Stimulated activated CD8-positive, alpha-beta memory T cell treated with anti-CD3 and anti-CD28 coated beads, Interleukin-2, amount 100 ng/mL, for 1 hour (primary cell): ENCODE measurements at places on chromosomes 1 and 21.

- DNase-seq: no peak
Measured at GRCh38 chr1:184558691-184559090, 171.9 kb downstream of the C1orf21 start.

- no peak for DNase-seq
Measured at GRCh38 chr1:237809099-237809498, 81.6 kb downstream of the ZP4 start.

DNA sequence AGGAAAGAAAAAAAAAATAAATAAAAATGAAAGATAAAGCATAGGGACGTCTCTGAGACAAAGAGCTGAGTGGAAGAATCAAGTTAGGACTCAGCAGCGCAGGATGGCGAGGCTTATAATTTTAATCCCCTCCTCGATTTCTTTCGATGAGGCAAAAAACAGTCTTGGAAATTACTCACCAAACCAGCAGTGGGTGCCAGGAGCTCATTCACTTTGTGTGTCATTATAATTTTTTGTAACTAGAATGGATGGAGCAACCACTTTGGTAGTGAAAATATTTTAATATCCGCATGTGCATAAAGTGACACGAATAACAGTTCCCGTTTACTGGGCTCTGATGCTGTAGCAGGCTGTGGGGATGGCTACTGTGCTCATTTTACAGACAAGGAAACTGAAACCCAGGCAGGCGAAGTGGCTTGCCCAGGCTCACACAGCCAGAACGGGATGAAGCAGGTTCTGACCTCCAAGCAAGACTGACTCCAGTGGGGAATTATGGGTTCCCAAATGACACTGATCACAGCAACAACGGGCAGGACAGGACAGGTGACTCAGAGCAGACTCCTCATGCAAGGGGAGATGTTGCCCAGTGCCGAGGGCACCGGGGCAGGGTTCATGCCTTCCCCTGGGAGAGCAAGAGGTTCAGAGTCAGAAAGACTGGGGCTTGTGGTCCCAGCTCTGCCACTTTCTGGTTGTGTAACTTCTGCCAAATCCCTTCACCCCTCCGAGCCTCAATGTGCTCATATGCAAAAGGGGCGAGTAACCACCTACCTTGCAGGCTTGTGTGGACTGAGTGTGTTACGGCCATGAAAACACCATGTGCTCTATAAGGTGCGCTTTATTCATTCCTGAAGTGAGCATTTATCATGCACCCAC lies 63.6 kb downstream of the RUNX3 start:
- no peak for DNase-seq

DNA sequence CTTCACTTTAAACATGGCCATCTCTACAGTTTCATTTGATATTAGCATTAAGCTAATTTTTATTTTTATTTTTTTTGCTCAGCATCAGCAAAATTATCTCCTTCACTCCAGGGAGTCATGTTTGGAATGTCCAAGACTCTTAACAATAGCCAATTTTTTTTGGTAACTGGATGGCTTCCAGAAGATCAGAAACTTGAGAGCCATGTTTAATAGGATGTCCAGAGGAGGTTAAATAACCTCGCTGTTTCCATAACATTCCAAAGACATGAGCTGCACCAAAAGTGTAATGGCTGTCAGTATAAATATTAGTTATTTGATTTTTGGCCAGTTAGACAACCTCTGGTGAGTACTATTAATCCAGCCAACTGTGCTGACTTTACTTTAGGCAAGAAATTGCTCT lies 80.7 kb downstream of the DNTTIP2 start:
- DNase-seq: no peak

- DNase-seq: no peak
Measured at GRCh38 chr1:231667896-231668506, 41.4 kb downstream of the DISC1 start.

- no peak for DNase-seq
Measured at GRCh38 chr21:44994047-44994694, 54.3 kb downstream of the SLX9 start.

- no peak for DNase-seq
Measured at GRCh38 chr1:22545141-22545540, 18.1 kb upstream of the EPHA8 start.

GRCh38 chr1:240831191-240831631 lies 219.3 kb upstream of the GREM2 start:
- DNase-seq: no peak
